Ascending aorta (tissue), 2 donors: ENCODE measurements at places on chromosomes 7 and 10. TPM values are rescaled to one million over a fixed set of nuclear protein-coding genes. Genes with fewer than 3 reads are reported as not detected.

The DLX6 gene
- not detected for total RNA-seq

The SFMBT2 gene
- total RNA-seq: 2.2 TPM

The UPK3B gene
- total RNA-seq: 7.6 TPM

The EPDR1 gene
- 144 TPM for total RNA-seq

The UPK3BL1 gene
- 28.5 TPM for total RNA-seq

The WDR86 gene
- total RNA-seq: 4.0 TPM

The CDC14C gene
- not detected for total RNA-seq

The GPRIN2 gene
- total RNA-seq: 6.3 TPM

The TMEM225B gene
- 0.43 TPM for total RNA-seq

The OR6B1 gene
- total RNA-seq: not detected

The NKX2-3 gene
- not detected for total RNA-seq

The NOS3 gene
- total RNA-seq: 185 TPM

The ANKRD1 gene
- total RNA-seq: 8.1 TPM

The ZPBP gene
- not detected for total RNA-seq

The PAPOLB gene
- not detected for total RNA-seq

The RET gene
- total RNA-seq: not detected

The PODXL gene
- 141 TPM for total RNA-seq

The CNPY1 gene
- not detected for total RNA-seq

The BAIAP2L1 gene
- 2.8 TPM for total RNA-seq
